ENCODE measurements at places on chromosomes 2 and 18.
A peak's percentile ranks its signal among the peaks of the same experiment; 100 is the strongest.

DNA sequence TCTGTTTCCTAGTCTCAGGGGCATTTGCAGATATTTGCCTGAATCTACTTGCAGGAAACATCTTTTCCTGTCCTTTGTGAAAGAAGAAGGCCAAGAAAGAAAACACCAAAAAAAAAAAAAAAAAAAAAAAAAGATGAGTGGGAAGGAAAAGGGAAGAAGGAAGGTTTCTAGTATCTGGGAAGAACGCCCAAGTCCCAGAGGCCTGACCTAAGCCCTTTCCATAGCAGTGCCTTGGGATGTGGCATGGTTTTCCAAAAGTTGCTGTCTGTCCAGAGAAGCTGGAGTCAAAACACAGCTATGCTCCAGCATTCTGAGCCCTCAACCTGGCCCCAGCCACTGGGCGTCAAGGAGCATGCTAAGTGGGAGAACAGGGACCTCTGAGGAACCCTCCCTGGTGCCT lies 123.5 kb downstream of the INHBB start:
- no peak for DNase-seq

DNA sequence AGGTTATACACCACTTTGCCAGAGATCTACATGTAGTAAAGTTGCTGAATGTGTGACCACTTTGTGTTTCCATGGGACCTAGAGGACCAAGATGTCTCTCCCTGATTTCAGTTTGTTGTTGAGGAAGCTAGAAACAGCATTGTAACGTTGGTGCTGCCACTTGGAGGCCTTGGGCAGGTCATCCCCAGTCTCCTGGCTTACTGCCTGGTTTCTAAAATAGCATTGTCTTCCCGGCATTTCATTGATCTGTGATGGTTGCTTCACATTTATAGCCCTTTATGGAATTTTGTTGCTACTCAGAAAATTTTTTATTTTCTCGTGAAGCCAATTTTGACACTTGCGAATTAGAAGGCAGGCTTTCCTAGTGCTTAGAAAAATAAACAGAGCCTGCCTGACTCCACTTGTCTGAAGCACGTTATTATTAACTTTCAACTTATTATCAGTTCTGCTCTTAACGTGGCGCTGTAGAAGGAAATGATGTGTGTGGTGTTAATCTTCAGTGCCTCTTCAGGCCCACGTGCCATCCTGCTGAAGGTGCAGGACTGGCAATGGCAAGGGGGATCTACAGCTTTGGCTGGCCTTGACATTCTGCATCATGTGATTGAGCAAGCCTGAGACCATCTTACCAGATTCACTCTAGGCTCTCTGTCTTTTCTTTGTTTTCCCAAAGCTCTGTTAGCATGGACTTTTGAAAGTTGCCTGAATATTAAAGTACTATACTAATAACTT lies 59.9 kb downstream of the INPP4A start:
- no peak for DNase-seq

- DNase-seq, result no peak
Measured at GRCh38 chr2:220935789-220936321, 636.2 kb downstream of the EPHA4 start.

DNA sequence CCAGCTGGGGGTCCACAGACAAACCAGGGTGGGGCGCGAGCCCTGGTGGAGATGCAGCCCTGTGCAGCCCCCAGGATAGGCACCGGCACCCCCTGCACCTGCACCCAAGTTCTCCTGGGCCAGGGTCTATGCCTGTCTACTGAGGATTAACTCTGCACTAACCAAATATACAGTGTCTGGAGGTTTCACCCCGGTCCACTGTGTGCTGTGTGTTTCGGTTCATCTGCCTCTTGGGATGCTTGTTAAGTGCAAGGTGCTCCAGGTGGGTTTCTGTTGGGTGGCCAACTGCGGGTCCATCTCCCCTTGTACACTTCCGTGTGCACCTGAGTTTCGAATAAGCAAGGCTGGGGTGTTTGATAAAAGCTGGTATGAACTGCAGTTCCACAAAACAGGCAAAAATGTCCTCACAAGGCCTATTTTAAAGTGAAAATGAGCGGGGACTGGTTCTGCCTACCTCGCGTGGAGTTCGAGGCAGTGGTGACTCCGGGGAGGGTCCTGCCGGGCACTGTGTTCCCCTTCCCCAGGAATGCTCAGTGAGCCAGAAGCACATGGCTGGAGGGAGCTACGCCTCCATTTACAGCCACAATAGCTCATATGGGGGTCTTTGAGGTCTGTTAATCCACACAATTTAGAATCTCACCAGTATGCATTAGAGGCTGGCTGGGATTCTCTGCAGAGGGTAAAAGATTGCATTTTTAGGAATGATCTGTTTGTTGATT lies 70.7 kb downstream of the EDAR start:
- DNase-seq, result no peak

DNA sequence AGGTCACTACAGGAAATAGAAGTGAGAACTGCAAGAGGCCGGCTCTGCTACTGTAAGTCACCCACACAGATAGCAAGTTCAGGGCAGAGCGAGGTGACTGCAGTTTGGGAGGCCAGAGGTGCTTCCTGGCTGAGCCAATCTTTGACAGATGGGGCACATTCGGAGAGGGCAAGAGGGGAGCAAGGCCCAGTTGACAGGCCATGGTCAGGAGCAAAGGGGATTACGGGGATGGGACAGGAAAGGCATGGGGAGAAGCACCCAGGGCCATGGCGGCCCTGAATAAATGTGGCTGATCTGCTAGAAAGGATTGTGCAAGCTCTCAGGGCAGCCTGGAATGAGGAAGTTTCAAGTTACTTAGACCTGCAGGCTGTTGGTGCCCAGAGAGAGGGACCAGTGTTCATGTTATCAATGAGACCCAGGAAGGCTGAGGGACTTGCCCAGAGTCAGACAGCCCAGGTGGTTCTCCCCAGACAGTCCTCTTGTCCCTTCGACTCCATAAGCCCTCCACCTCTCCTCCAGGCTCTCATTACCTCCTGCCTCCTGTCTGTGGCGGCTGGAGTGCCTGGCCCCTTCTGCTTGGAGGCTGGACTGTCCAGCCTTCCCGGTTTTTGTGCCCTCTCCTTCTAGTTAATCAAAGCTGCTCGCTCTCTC lies 123.3 kb downstream of the CTIF start:
- DNase-seq, result peak; percentile 21

DNA sequence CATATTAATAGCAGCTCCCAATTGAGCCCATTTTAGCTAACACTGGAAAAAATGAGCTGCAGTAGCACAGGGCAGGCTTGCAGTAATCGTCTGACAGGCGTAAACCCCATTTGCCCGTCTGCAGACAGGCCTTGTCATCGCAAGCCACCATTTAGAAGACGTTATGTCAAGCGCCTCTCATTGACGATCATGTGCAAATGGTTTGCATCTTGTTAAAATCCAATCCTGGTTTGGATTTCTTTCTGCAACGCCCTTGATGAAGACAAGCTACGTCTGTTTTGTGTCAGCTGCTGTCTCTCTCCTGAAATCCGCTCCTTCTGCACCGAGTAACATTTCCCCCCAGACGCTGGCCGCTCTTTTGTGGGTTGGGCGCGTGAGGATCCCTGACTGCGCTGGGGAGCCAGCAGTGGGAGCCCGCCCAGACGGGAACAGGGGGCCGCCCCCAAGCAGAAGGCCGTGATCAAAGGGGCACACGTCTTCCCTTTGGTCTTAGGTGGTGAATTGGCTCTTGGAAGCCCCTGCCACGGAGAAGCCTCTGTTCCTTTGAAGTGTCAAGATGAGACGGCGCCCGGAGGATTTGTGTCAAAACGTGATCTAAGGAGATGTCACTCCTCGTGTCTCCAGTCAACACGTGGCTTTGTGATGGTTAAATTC lies 84.2 kb upstream of the GPC1 start:
- no peak for DNase-seq

DNA sequence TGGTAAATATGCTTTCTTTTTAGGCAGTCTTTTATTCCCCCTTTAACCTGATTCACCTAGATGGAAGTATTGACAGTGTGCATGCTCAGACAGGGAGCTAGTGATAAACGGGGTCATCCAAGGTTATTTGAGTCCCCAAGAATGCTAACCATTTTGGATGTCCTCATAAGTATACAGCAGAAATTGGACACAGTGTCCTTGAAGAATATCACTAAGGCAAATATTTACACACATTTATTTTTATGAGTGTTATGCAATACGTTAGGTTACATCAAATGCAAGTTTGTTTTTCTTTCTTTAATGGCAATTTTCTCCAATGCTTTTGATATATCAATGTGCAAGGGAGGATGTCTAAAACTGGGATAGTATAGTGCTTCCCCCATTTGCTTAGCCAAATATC lies 23.6 kb downstream of the CNTNAP5 start:
- no peak for DNase-seq

DNA sequence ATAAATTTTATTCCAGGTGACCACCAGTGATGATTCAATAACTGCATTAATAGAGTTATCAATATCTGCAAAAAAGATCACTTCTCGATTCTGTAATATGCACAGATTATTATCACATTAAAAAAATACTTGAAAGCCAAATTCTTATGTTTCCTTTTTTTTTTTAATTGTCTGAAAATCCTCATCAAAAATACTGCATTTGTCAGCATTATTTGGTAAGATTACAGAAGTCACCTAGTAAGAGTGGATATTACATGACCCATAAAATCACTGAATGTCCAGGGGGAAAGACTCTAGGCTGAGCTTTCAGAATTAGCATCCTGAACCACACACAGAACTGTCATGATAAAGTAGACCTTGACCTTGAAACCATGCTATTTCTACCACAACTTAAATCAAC lies 617.2 kb upstream of the CDH7 start:
- DNase-seq, result no peak

- DNase-seq, result no peak
Measured at GRCh38 chr18:39846265-39846664, 2108.8 kb upstream of the PIK3C3 start.

GRCh38 chr2:83115155-83115554 lies 1343.9 kb downstream of the SUCLG1 start:
- no peak for DNase-seq

- DNase-seq, result no peak
Measured at GRCh38 chr2:44822174-44822573, 119.3 kb upstream of the SIX3 start.

GRCh38 chr18:61731178-61731577 lies 161.6 kb downstream of the RNF152 start:
- DNase-seq, result no peak

DNA sequence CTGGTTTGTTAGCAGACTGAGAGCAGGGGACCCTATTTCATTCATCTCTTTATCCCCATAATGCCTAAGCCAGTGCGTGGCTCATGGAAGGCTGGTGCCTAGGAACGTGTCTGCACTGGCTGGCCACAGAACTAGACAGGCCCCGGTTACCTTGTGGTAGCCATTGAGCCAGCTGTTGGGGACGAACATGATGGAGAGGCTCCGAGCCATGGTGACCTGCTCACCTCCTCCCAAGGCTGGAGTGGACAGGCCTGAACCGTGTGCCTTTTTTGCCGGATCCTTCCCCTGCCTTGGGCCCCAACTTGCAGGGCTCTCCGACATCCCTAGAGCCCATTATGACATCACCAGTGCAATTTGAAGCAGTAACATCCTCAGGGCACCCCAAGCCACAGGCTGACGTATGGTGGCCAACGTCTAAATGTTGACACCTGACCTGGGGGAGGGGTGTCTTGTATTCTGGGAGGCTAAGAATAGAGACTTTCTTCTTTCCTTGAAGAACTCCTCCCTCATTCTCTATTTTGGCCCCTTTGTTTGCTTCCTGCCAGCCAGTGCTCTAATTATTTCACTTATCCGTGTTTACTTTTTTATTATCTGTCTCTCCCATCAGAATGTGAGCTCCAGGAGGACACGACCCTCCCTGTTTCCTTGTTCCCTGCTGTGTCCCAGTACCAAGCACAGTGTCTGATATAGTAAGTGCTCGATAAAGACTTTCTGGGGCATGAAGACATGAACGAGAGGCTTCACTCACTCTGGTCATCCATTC lies 12.2 kb upstream of the DNPEP start:
- no peak for DNase-seq

DNA sequence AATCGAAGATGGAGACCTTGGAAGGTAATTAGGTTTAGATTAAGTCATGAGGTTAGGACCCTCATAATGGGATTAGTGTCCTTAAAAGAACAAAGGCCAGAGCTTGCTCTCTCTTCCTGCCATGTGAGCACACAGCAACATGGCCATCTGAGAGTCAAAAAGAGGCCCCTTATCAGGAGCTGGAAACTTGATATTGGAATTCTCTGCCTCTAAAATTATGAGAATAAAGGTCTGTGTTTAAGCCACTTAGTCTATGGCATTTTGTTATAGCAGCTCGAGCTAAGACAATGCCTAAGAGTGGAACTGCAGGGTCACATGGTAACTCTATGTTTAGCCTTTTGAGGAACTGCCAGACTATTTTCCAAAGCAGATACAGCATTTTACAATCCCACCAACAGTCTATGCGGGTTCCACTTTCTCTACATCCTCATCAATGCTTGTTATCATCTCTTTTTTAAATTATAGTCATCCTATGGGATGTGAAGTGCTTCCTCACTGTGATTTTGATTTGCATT lies 42.4 kb downstream of the THADA start:
- DNase-seq, result no peak

DNA sequence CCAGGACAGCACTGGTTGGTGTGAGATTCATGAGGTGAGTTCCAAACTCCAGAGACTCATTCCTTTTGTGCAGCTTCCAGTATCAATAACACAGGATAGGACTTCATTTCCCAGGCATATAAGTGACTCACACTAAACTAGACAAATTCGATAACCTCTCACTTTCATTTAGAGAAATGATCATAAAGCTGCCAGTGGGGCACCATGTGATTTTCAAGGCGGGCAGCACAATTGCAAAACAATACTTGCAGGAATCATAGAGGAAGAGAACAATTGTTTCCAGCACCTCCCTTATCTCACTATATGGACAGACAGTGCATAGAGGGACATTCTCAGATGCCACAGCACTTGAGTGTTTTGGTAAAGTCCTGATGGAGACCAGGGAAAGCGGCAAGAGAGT lies 31.3 kb upstream of the DNAH7 start:
- no peak for DNase-seq

- DNase-seq, result no peak
Measured at GRCh38 chr2:28688818-28689217, 62.8 kb upstream of the PPP1CB start.

DNA sequence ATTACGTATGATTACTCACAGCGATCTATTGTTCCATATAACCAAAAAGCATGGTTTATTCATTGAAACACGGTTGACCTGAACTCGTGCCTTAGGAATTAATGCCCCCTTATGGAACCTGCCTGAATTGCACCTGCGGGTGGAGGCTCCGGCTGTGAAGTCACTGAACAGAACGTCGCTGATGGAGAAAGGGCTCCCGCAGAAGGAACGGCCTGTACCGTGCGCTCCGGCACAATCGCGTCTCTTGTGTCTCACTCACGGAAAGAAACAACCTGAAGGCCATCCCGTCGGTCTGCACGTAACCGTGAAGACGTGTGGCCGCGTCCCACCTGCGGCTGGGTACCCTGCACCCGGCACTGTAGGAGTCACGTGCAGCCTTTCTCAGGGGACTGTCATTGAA lies 133.1 kb downstream of the NFATC1 start:
- peak; percentile 73 for DNase-seq

GRCh38 chr2:45554742-45555140 lies 56.3 kb downstream of the SRBD1 start:
- no peak for DNase-seq

GRCh38 chr18:22297008-22297407 lies 120.7 kb downstream of the CTAGE1 start:
- no peak for DNase-seq

All from A549 (cell line).